ENCODE measurements at places on chromosomes 2 and 18.

GRCh38 chr2:233117811-233118647, 57.9 kb downstream of the INPP5D start:
- no peak for DNase-seq

- DNase-seq, result no peak
These were observed 33.6 kb upstream of the SNED1 start for GRCh38 chr2:240964704-240965295.

- DNase-seq, result no peak
These were observed 1024.8 kb downstream of the TSN start for GRCh38 chr2:122780251-122780650.

- DNase-seq, result no peak
These were observed 5.0 kb downstream of the PTPRN start for GRCh38 chr2:219304223-219304622.

DNA sequence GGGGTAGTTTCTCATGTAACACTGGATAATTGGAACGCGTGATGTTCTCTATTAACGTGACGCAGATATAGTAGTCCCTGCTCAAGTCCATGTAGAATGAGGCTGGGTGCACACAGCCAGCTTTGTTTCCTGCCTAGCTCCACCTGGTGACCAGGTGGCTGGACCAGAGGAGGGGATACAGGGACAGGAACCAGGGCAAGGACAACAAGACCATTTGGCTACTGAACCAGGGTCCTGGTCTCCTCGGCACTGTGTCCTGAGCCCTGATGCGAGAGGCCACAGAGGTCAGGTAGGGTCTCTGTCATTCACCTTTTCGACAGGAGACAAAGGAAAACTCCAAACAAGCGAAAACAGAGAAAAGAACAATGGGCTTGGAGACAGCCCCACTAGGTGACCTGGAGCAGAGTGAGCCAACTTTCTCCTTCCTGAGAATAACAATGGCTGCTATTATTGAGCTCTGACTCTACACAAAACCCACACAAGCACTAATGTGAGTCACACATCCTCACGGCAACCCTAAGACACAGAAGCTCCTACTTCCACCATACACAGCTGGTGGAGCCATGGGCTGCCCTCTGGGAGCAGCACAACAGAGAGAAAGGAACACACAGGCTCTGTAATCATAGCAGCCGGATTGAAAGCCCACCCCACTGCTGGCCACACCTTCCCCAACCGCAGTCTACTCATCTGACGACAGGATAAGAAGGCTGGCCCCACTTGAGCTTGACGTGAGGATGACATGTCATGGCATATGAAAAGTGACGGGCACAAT, 67.3 kb upstream of the TEX51 start:
- DNase-seq, result no peak
